ENCODE measurements at places on chromosomes 3 and 15.
A peak's percentile ranks its signal among the peaks of the same experiment; 100 is the strongest.

GRCh38 chr3:22296601-22297000, 545.6 kb upstream of the ZNF385D start:
- DNase-seq, result no peak

GRCh38 chr15:33014586-33014985, 179.9 kb downstream of the FMN1 start:
- DNase-seq, result no peak

GRCh38 chr15:67199881-67200763, 54.3 kb downstream of the AAGAB start:
- DNase-seq, result no peak

GRCh38 chr3:22257252-22257651, 506.2 kb upstream of the ZNF385D start:
- no peak for DNase-seq

DNA sequence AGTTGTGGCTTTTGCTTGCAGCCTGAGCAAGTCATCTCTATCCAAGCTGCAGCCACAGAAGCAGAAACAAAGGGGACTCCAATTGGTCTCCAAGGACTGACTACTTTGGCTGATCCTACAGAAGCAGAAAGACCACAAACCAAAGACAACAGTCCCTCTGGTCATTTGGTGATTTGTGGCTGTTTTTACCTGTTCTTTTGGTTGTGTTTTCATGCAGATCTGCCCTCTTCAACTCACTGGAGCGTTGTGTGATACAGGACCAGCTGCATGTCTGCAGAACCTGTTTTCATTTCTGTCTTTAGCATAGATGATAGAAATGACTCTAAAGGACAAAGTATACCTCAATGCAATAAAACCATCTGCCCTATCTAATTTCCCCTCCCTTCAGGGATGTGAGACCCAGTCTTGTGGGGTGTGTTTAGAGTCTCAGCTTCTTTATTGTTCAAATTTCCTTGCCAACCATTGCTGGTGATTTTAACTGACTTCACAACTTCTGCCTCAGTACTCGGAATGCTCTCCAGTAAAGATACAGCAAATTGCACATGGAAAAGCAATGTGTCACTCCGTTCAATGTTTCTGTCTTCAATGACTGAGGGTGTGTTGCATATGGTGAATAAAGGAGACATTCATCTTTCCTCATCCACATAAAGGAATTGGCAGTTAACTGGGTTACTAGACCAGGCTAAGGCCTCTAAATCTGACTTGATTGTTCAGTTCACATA, 48.9 kb upstream of the SLC7A14 start:
- peak; percentile 60 for DNase-seq

GRCh38 chr3:140336465-140336864, 341.4 kb upstream of the TRIM42 start:
- no peak for DNase-seq

DNA sequence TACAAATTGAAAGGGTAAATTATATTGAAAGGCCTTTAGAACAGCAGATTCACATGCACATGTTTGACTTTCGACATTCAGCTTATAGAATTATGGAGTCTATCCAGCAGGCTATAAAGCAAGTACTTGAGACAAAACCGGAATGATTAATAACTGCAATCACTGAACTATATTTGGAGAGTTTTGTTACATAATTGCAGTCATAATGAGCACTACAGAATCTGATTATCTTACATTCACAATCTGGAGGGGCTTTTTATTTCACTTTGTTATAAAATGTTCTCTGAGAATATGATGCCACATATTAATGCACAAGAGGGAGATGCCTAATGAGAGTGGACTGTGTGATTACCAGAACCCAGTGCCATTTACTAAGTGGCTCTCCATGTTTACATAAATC, 64.3 kb downstream of the NSUN3 start:
- DNase-seq, result no peak

DNA sequence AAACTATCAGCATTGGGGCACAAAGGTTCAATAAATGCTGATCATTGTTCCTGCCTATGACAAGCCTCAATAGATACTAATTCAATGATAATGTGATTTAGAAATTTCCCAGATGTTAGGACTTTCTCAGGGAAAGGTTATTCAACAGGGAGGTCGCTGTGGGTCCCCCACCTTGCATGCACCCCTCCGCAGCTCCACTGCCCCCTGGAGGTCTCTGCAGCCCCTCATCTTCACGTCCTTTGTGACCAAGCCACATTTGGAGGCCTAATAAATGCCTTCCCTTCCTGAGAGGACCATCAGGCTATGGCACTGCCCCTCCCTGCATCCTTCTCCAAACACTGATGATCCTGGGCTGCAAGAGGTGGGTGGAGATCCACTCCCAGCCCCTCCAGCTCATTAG, 50.2 kb downstream of the NOX5 start:
- no peak for DNase-seq

DNA sequence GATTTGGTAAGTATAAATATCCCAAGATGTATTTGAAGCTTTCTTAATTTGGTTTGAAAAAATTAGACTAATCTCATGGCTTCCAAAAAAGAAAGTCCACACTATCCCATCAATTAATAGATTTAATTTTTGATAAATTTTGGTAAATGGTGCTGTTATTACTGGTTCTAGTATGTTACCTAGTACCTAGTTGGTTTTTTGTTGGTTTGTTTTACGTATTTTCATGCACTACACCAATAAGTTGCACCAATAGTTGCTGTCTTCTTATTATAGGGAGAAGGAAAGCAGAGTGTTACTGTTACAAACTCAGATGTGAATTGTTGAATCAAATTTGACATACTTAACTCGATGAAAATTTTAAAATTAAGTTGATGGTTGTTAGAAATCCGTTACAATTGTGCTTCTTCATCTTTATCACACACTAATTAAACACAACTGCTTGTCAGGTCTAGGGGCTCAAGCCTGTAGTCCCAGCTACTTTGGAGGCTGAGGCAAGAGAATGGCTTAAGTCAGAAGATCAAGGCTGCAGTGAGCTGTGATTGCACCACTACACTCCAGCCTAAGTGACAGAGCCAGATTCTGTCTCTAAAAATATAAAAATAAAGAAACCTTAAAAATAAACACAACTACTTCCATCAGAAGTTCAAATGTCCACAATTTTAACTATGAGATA, 23.1 kb upstream of the MBNL1 start:
- DNase-seq, result no peak

GRCh38 chr15:72764656-72765055, 18.9 kb downstream of the ADPGK start:
- DNase-seq, result no peak

GRCh38 chr15:78830514-78831228, 19.4 kb upstream of the ADAMTS7 start:
- DNase-seq, result no peak

- DNase-seq, result no peak
Measured at GRCh38 chr15:48888836-48889235, 10.9 kb downstream of the EID1 start.

DNA sequence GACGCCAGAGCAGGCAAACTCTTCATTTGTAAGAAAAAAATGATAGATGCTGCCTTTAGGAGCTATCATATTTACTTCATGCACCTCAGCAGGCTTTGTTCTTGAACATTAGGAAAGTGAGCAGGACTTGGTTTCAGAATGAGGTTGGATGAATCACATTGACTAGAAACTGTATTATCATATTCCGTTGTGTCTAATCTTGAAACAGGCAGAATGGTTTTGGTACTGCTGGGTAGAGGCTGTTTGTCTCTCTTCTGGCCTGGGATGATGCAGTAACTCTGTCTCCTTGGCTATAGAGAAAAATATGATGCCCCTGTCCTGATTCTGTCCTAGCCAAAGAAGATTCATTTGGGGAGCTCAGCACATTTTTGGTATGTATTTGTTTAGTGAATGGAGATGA, 344.2 kb upstream of the GRM7 start:
- no peak for DNase-seq

- no peak for DNase-seq
Measured at GRCh38 chr15:52683580-52683979, 4.4 kb upstream of the ATOSA start.

GRCh38 chr3:141498598-141499223, 11.9 kb downstream of the RASA2 start:
- DNase-seq, result no peak

- no peak for DNase-seq
Measured at GRCh38 chr15:45442507-45443135, 64.3 kb upstream of the GATM start.

DNA sequence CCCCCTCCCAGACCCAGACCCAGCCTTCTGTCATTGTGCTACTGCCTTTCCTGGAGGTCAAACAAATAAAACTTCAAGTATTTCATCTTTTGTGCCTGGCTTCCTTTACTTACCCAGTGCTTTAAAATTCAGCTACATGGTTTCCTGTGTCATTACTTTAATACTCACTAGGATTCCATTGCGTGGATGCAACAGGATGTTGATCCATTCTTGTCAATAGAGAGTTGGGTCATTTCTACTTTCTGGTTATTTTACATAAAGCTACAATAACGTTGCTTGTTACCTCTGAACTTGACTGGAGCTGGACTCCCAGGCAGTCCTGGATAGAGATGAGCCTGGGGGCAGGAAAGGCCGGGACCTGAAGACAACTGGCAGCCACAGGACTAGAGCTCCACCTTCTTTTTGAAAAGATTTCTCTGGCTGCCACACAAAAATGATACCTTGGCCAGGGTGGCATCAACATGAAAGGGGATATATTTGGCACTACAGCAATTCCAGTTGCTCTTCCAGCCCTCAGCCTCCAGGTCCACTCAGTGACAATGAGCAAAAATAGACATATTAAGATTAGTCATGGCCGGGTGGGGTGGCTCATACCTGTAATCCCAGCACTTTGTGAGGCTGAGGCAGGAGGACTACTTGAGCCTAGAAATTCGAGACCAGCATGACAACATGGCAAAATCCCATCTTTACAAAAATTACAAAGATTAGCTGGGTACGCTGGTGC, 23.3 kb upstream of the HEG1 start:
- no peak for DNase-seq
